ENCODE measurements at places on chromosomes 11 and 22.
A peak's percentile ranks its signal among the peaks of the same experiment; 100 is the strongest.

- no peak for DNase-seq
Observed at GRCh38 chr11:133833898-133834681, 11.2 kb downstream of the SPATA19 start.

GRCh38 chr22:43446916-43447315 is 35.1 kb downstream of the MPPED1 start:
- no peak for DNase-seq

- no peak for DNase-seq
Observed at GRCh38 chr11:96854425-96854824, 464.6 kb downstream of the JRKL start.

- DNase-seq, result no peak
Observed at GRCh38 chr11:44600839-44601383, 35.4 kb downstream of the CD82 start.

DNA sequence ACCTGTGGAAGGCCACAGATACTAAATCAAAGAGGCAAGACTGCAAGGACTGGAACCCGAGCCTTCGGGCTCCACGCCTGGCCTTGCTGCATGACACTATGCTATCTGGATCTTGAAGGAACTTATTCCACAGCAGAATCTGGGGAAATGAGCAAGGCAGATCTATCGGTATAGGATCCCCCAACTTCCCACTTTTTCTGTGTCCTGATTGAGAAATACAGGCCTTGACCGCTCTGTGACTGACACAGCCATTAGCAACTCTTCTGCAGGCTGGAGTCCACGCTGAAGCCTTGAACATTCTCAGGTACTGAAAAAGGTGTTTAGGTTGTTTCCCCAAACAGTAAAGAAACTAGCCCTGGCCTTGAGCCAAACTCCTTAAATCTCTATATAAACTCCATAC is 241.2 kb upstream of the NARS2 start:
- DNase-seq, result no peak

GRCh38 chr11:69218271-69218682 is 62.5 kb downstream of the SMIM38 start:
- DNase-seq, result no peak

DNA sequence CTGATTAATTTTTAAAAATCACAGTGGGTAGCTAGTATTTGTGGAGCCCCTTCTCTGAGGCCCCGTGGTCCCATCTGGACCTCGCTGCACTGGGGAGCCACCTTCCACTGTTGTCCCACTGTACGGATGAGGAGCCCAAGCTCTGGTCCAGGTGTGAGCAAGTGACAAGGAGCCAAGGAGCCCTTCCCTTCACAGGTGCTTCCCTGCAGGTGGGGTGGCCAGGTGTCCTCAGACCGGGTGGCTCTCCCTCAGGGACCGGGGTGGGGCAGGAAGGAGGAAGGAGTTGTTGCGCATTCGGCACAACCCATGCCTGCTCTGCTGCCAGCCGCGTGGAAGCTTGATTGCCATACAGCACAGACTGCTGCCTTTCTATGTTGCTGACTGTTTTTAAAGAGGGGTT is 10.4 kb upstream of the SEPTIN5 start:
- DNase-seq, result peak; percentile 78

DNA sequence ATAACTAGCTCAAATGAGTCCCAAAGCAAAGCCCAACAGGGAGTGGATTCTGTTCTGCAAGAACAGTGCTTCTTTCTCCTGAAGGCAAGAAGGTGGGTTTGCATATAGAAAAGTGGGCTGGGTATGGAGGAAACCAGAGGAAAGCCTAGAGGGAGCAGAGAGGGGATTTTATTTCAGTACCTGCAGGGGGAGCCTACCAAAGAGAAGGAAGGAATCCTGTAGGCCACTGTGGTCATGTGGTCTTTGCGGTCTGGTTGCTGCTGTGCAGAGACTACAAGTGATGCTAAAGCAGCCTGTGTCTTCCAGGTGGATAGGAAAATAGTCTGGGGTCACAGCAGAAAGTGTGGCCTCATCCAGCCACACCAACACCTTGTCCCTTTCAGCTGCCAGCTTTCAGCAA is 33.2 kb upstream of the ZBTB16 start:
- no peak for DNase-seq

GRCh38 chr11:61598886-61599868 is 18.3 kb upstream of the SYT7 start:
- DNase-seq, result no peak

GRCh38 chr11:130300567-130300966 is 14.2 kb downstream of the ZBTB44 start:
- DNase-seq, result no peak
